ENCODE measurements at places on chromosomes 11 and 22. TPM values are rescaled to one million over a fixed set of nuclear protein-coding genes. Genes with fewer than 3 reads are reported as not detected.

DNA sequence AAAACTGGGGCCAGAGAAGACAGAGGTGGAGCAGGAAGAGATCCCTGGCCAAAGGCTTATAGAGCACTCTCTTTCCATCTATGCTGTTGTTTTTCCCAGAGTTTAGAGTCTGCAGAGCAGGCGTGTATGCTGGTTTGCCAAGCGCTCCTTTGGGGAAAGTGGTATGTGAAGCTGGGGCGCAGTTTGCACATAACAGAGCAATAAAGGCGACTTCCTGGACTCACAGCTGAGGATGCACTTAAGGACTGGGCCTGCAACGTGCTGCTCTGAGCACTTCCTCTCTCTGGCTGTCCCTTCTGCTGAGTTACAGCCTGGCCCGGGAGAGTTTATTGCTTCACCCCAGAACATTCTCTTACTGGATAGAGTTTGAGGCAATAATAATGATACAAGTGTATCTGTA lies 41.7 kb downstream of the THAP12 start:
- no peak for DNase-seq

- DNase-seq = no peak
Measured at GRCh38 chr11:17733261-17733660, 1.3 kb upstream of the KCNC1 start.

- DNase-seq = no peak
Measured at GRCh38 chr11:46888636-46889035, 29.7 kb downstream of the LRP4 start.

DNA sequence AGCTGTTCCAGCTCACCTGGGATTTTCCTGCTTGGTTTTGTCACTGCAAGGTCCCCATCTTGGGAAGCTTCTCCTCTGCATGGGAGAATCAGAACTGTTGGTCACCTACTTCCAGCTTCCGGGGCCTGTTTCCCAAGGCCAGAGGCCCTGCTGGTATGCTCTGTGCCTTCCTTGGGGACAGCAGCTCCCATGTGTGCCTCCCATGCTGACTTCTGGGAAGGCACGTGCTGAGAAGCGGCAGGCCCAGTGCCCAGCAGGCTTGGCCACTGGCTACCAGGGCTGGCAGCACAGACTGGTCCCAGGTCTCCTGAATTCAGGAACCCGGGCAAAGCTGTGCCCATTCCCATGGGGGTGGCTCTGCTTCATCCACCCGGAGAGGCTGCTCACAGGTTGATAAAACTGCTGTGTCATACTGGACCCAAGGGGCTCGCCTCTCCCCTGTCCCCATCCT lies 33.8 kb downstream of the MYEOV start:
- DNase-seq = no peak

The CDC42BPG gene
- polyA plus RNA-seq = 6.3 TPM

DNA sequence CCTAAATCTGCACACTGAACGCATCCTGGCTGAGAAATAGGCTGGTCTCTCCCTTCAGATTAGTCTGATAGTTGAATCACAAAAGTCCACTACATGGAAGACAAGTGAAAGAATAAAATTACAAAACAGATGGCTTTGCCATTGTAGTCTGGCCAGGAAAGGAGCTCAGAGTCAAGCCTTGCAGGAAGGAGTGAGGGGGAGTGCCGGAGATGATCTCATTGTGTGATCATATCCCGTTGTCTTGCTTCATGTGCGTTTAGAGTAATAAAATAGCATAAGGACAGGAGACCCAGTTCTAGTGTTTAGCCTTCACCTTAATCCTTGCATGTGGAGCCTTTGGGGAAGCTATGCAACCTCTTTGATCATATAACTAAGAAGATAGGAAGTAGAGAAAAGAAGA lies 666.7 kb upstream of the RAG2 start:
- DNase-seq = no peak

All from renal cortex interstitium (tissue), 15 donors.